ENCODE measurements at places on chromosomes 2 and 18.

DNA sequence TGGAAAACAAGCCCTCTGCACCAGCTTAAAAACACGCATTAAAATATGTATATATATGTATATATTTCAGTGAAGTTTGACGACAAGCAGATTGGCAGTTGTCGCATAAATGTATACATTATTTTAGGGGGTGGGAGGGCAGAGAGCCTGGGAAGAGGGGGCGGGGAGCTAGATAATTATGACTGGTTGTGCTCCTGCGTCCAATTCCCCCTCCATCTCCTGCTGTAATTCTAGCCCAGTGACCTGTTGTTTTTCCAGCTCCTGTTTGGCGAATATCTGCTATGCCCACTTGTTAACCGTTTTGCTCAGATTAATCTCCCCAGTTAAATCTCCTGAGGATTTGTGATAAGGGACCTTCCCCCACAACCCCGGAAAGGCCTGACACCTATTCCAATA is 656 bp downstream of the UNC80 start:
- no peak for DNase-seq

- DNase-seq, result no peak
Observed at GRCh38 chr2:216934151-216934550, 74.3 kb upstream of the TNP1 start.

GRCh38 chr2:15860760-15861159 is 79.6 kb upstream of the MYCN start:
- DNase-seq, result no peak

- peak; percentile 27 for DNase-seq
Observed at GRCh38 chr18:12857215-12857905, 26.7 kb downstream of the PTPN2 start.

GRCh38 chr18:79637921-79638909 is 41.4 kb upstream of the CTDP1 start:
- DNase-seq, result no peak

- no peak for DNase-seq
Observed at GRCh38 chr2:171107803-171108202, 52.9 kb downstream of the TLK1 start.

GRCh38 chr2:159270744-159271379 is 15.6 kb downstream of the WDSUB1 start:
- DNase-seq, result no peak

DNA sequence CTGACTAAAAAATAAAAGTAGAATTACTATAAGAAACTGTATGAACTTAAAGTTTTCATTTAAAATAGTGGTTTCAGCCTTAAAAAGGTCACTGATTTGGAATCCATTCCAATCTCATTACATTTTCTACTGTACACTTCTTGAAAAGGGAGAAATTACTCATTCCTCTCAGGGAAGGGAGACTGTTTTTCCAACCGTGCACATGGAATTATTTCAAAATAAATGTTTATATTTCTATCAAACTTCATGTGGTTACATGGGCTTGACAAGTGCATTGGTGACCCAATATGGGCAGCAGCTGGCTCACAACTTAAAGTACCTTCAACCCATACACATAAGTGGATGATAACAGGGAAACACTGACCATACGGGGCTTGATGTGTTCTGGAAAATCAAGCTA is 324.5 kb upstream of the THUMPD2 start:
- DNase-seq, result no peak

DNA sequence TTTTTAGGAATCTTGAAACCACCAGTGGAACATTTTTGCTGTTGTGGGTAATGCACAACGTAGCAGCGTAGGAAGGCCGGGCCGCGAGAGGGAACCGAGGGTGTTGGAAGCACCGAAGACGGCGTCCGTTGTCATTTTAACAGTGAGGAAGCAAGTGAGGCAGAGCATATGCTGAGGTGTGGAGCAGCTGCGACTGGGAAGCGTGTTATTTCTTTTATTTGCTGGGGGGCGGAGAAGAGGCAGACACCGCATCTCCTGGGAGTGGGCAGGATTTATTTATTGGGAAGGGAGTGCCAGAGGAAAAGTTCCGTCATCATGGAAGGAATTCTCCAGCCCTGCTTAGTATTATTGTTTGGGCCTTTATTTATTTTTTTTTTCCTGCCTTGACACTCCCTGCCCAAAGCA is 232.8 kb downstream of the KLHL29 start:
- DNase-seq, result no peak

GRCh38 chr2:127226520-127227263 is 6.6 kb upstream of the CYP27C1 start:
- DNase-seq, result no peak

GRCh38 chr2:149076863-149077412 is 38.4 kb downstream of the LYPD6B start:
- DNase-seq, result no peak

DNA sequence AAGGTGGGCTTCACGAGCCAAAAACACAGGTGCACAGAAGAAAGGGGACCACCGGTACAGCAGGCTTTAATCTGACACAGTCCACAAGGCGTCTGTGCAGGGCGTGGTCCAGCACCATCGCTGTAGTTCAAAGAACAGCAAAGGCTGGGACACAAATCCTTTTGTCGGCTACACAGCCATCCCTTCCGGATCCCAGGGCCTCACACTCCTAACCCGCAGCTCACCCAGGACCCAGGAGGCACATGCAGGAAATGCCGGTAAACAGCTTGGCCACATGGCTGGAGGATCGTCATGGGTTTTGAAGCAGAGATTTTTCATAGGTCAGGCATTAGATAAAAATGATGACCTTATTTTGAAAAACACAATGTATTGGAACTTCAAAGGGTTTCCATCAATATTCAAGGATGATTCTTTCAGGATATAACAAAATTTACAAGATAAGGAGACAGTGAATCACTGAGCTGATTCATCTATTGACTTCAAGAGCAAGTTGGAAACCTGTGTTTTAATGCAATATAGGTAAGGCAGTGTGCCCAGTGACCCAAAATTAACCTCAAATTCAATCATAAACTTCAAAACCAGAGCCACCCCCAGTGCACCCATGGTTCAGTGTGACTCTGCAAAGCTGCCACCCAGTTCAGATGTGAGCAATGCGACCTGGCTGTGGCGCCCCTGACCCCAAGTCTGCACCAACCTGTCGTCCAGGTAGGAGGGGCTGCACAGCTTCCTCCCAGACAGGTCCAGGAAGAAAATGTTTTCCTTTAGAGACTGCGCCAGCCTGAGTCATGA is 74.4 kb downstream of the TMEM18 start:
- DNase-seq, result no peak

DNA sequence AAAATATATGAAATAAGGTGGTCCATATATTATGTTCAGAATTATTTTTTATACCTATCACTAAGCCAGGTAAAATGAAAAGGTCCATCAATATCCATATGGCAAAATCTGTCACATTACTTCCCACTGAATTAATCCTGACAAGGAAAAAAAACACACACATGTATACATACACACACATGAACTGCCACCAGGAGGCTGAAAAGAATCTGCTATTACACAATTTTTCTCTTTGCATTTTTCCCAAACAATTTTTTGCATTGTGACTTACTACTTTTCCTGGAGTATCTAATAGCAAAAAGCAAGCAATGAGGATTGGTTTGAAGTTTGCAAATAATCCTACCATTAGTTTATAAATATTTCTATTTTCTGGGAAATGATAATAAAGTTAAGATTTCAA is 128.2 kb upstream of the CD226 start:
- no peak for DNase-seq

- no peak for DNase-seq
Observed at GRCh38 chr2:84816426-84817026, 64.4 kb downstream of the TRABD2A start.

DNA sequence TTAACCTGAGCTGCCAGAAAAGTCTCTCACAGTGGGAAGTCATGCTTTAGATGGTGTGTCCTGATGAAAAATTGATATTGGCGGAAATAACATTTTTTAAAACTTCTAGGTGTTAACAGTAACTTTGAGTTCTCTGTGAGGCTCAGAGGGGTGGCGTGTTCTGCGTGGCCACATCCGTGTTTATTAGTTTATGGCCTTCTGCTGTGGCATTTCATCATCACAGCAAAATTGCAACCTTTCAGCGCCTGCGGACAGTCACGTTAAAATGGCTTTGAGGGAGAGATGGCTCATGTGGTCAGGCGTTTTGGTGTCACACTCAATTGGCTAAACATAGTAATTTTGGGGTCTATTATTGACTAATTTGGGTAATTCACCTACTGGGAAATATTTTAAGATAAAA is 42.4 kb downstream of the KLHL29 start:
- DNase-seq, result no peak

DNA sequence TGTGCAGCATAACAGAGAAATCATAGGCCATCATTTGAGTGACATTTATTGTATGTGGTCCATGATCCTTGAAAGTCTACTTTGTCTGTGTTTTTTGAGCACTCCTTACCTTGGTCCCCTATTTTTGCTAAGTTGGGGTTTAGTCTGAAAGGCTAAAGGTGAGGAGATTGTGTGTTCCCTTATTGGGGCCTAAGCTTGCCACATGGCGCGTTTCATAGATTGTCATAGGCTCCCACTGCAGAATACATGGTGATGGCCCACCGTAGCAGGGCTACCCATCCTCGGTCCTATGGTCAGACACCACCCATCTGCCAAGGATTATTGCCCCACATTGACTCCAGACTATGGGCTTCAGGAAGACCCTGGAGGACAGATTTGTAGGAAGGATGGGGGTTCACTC is 117.0 kb upstream of the ZSWIM2 start:
- no peak for DNase-seq

- DNase-seq, result peak; percentile 3
Observed at GRCh38 chr2:151999053-151999452, 99.8 kb downstream of the CACNB4 start.

GRCh38 chr2:76197842-76198448 is 487.2 kb upstream of the GCFC2 start:
- DNase-seq, result no peak

DNA sequence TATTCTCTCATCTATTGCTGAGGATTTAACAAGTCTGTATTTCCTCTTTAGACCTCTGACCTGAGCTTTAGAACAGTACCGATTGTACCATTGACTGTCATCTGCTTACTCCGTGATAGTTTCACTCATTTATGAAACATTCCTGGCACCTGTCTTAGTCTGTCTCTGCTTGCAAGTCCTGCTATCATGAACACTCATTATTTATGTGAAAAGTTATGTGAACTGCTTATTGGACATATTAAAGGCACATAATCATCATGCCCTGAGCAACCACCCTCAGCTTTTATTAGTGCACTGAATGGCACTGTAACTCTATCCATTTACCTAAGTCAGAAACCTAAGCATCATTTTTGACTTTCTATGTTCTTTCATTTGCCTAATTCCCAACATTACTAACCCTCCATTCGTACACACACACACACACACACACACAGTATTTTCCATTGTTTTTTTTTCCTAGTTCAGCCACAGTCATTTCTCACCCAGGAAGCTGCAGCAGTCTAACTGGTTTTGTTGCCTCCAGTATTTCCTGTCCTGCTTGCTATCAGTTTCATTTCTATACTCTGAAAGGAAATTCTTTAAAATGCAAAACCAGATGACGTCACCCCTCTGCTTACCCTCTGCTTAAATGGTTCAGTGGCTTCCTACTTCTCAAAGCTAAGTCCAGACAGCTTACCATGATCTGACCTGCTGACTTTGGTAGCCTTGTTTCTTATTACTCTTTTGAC is 146.1 kb downstream of the HAUS1 start:
- DNase-seq, result peak; percentile 57

DNA sequence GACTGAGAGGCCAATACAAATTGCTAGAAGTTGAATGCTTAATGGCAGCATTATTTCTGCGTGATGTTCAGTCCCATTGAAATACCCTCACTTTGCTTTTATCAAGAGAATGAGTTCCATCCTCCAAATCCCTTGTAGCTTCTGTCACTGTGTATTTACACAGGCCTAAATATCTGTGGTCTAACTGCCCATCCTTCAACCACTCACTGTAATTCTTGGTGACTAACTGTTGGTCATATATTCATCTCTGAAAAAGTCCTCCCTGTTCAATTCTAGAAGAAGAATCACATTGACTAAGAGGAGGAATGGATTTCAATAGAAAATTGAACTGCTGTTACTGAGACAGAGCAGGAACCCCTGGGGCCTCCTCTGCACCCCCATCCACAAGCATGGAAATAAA is 74.2 kb upstream of the L3MBTL4 start:
- no peak for DNase-seq

DNA sequence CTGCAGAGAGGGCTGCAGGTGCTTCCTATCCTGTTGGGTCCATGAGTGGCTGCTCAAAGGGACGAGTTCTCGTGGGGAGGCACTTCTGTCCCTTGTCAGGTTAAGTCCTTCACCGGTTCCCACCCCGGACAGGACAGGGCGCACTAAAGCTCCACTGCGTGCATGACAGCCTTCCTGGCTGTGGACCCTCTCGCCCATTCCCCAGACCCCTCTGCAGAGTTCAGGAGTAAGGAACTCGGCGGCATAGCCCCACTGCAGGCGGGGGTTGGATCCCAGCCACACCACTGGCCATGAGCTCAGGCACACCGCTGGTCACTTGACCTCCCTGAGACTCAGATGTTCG is 147.5 kb upstream of the ID2 start:
- DNase-seq, result no peak

GRCh38 chr2:168789776-168790175 is 12.7 kb upstream of the NOSTRIN start:
- no peak for DNase-seq

DNA sequence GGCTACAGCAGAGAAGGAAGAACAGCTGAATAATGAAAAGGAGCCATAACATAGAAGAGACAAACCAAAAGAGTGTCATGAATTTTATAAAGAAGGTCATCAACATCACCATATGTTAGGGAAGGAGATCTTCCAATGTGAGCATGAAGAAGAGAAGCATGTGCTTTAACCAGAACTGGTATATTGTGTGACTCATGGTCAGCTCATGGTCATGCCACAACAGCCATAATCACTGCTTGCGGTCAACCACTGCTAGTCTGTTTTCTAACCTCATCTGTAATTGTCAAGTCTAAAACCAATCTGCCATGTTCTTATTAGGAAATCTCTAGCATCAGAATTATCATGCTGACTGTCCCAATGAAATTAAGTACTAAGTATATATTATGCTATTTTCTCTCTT is 204.1 kb upstream of the VRK2 start:
- no peak for DNase-seq

GRCh38 chr2:239363946-239364637 is 36.7 kb downstream of the HDAC4 start:
- DNase-seq, result no peak

GRCh38 chr2:6773007-6773693 is 92.6 kb downstream of the CMPK2 start:
- peak; percentile 38 for DNase-seq

GRCh38 chr2:119809339-119810048 is 49.8 kb downstream of the PTPN4 start:
- DNase-seq, result no peak

GRCh38 chr2:19659024-19659792 is 242.6 kb downstream of the TTC32 start:
- no peak for DNase-seq

DNA sequence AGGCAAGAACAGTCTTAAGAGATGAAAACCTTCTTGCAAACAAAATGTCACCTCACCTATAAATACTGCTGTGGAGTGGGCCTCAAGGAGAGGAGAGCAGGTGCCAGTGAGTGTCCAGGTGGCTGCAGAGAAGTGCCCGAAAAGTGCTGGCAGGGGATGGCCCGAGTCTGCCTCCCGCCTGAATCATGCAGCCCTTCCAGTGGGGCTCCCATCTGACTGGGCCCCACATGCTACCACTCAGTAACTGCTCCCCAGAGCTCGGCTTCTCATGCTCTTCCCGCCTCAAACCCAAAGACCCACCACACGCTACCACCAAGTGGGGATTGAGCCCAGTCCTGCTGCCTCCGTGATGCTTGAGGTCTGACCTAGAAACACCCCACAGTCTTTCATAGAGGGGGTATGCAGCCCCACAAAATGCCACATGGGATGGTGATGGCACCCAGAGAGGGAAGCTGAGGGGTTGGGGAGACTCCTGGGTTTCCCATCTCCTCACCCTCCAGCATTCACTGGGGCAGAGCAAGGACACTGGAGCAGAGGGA is 7.4 kb downstream of the HS6ST1 start:
- no peak for DNase-seq
